ENCODE measurements at places on chromosomes 11 and 22.

- no peak for DNase-seq
Observed at GRCh38 chr22:21067901-21068680, 22.3 kb downstream of the LRRC74B start.

DNA sequence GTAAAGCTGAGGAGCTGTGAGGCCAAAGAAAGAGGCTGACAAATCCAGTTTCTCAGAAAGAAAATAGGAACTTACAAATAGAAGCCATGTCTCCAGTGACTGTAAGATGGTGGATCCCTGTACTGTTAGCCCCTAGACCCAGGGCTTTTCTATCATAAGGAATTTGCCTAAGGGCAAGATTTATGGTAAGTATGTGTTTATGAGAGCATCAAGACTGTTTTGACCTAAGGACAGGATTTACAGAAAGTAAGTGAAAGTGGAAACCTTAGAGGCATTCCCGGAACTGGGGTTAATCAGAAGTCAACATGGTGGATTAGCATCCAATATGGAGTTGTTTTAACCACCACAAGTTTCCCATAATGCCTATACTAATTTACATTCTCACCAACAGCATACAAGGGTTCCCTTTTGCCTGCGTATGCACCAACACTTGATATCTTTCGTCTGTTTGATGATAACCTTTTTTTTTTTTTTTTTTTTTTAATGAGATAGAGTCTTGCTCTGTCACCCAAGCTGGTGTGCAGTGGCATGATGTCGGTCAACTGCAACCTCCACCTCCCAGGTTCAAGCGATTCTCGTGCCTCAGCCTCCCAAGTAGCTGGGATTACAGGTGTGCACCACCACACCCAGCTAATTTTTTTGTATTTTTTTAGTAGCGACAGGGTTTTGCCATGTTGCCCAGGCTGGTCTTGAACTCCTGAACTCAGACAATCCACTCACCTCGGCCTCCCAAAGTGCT lies 40.2 kb downstream of the BIRC2 start:
- no peak for DNase-seq

GRCh38 chr11:22115470-22116029 lies 77.3 kb upstream of the ANO5 start:
- no peak for DNase-seq

- DNase-seq: no peak
Observed at GRCh38 chr11:60753309-60753708, 3.4 kb upstream of the MS4A15 start.

GRCh38 chr11:114366331-114367243 lies 33.7 kb downstream of the C11orf71 start:
- DNase-seq: peak; percentile 69

- DNase-seq: peak; percentile 61
Observed at GRCh38 chr22:29215012-29215860, 9.5 kb downstream of the EMID1 start.

DNA sequence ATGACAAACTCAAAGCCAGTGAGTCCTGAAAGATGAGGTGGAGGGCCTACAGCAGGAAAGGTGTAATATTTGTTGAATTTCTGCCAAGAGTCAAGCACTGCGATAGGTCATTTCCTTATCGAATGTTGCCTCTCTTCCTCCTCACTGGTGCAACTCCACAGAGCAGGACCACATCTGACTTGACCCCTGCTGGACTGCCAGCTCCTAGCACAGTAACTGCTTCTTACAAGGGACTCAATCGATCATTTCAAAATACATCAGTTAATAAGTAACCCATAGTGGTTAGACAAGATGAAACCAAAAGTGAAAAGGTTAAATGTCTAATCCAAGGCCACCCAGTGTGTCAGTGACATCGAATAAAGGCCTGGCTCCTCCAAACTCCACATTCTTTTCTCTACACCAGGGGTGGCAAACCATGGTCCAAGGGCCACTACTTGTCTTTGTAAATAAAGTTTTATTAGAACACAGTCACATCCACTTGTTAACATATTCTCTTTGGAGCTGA lies 98.5 kb upstream of the CSNK2A3 start:
- DNase-seq: no peak

GRCh38 chr11:33476945-33477606 lies 219.9 kb downstream of the HIPK3 start:
- no peak for DNase-seq

- peak; percentile 97 for DNase-seq
Observed at GRCh38 chr11:67354075-67355022, 1.0 kb upstream of the POLD4 start.

GRCh38 chr11:105790840-105791239 lies 181.0 kb downstream of the GRIA4 start:
- no peak for DNase-seq

DNA sequence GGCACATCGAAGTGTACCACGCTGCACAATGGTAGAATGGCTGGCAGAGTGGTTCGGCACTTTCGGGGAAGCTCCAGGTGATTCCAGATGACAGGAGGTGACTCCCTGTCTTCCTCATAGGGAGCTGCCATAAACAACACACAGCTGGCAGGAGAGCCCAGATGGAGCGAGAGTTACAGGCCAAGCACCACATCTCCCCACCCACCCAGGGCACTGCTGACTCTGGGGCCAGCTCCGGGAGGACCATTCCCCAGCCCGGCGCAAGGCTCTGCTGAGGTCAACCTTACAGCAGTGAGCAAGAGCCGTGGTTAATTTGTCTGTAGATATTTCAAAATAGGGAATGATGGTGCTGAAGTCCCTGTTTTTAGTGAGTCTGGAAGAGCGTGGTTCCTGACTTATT lies 78.8 kb upstream of the HMGXB4 start:
- no peak for DNase-seq

DNA sequence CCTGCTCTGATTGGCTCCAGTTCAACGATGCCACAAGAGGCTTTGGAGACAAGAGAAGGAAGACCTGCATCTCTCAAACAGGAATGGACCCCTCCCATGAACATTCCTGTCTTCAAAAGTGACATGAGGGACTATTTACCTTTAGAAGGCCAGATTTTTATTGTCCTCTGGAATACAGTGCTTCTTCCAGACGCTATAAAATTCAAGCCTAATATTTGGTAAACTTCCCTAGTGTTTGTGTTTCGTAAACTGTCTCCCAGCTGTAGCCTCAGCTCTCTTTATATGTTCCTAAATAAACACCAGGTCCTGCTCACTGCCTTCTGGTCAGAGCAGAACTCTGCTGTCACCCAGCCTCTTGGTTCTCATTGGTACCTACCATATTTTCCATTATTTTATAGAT lies 157.8 kb downstream of the CCDC34 start:
- no peak for DNase-seq

DNA sequence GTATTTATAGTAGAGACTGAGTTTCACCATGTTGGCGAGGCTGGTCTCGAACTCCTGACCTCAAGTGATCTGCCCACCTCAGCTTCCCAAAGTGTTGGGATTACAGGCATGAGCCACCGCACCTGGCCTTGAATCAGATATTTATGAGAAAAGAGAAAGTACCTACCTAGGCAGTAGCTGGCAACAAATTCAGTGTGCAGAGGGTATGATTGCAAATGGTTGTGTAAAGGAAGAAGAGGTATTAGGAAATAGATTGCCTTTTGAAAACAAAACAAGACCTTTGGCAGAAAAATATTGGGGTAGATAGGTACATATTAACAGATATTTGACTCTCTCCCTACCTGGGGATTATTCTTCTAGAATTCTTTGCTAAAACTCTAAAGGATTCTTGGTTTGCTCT lies 38.5 kb upstream of the LIN7C start:
- DNase-seq: no peak

GRCh38 chr22:50186761-50187523 lies 1.2 kb downstream of the TRABD start:
- no peak for DNase-seq

GRCh38 chr11:95739108-95739938 lies 50.3 kb downstream of the FAM76B start:
- no peak for DNase-seq

GRCh38 chr11:12876988-12877387 lies 132.1 kb upstream of the RASSF10 start:
- no peak for DNase-seq

- DNase-seq: no peak
Observed at GRCh38 chr11:113942256-113942655, 32.7 kb upstream of the HTR3A start.

- no peak for DNase-seq
Observed at GRCh38 chr22:25970999-25971811, 198.1 kb upstream of the SEZ6L start.

- DNase-seq: no peak
Observed at GRCh38 chr11:36233204-36233603, 56.0 kb downstream of the COMMD9 start.

GRCh38 chr11:69703768-69704507 lies at the start of gene FGF19:
TSS of gene FGF19 (minus strand) at chr11:69704022. CDS start at chr11:69703876, 146 bp downstream.
- DNase-seq: no peak
